ENCODE measurements at places on chromosomes 16 and 17.

DNA sequence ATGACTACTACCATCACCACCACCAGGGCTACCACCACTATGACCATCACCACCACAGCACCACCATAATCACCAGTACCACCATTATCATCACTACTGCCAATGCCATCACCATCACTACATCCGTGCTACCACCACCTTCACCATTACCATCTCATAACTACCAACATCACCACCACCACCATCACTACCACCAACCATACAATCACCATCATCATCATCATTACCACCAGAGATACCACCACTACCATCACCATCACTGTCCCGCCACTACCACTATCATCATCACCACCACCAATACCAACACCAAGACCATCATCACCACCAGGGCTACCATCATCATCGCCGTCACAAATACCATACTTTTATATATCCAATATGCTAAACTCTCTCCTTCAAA, 369.6 kb upstream of the DYNLRB2 start:
- no peak for DNase-seq

- DNase-seq = no peak
Observed at GRCh38 chr17:47649972-47650524, 329 bp downstream of the KPNB1 start.

DNA sequence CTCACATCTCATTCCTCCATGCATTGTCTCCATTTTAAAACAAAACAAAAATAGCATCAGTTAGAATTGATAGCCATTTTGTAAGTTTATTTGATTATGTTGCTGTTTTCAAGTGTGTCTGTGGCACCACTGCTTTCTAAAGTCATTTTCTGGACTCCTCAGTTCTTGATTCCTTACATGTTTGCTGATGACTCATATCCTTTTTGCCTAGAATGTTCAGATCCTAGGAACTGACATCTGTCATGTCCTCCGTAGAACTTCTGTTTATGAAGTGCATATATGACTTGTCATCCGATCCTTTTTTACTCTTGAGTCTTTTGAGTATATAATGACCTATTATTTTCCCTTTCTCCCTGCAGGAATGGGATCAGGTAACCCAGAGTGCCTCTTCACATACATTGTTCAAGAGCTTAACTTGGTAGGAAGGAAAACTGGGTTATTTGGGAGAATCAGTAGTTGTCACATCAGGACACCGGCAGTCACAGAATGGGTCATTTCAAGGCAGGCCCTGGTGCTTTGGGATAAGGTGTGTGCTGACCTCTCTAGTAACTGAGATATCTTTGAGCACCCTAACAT, 69.2 kb downstream of the MAP2K4 start:
- DNase-seq = no peak

DNA sequence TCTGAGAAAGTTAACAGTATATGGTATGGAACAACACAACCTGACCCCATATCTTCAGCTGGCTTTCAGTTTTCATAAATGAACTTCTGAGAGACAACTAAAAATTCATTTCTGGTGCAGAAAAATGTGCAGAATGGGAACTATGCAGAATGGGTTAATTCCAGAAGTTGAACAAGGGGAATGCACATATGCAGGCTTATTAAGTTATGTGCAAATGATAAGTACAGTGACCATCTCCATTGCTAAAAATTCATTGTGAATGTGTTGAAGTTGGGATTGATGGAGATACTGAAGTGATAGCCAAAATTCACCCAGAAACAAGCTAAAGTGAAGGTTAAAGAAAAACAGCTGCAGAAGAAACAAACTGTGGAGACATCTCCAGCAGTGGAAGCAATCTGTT, 315.8 kb downstream of the CA10 start:
- DNase-seq = no peak

- no peak for DNase-seq
Observed at GRCh38 chr16:24731722-24732419, 2.4 kb downstream of the TNRC6A start.
